ENCODE measurements at places on chromosomes 7 and 10.

GRCh38 chr10:93580828-93581227, 14.4 kb downstream of the FFAR4 start:
- no peak for DNase-seq

DNA sequence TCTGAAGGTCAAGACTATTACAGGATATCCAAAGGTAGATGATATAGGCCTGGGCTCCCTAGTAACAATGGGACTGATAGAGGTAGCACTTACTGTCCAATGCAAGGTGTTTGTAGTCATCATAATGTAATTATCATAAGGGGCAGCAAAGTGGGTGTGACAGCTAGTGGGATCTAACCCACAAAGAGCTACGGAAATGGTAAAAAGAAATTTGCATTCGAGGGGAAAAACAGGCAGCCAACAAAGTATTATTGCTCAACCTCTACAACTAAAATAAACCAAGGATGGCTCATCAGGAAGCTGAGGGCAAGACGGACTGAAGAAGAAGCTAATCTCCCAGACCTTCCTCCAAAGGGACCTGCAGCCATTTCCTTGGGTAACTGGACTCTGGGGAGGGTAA, 211.0 kb downstream of the WDR11 start:
- no peak for DNase-seq

DNA sequence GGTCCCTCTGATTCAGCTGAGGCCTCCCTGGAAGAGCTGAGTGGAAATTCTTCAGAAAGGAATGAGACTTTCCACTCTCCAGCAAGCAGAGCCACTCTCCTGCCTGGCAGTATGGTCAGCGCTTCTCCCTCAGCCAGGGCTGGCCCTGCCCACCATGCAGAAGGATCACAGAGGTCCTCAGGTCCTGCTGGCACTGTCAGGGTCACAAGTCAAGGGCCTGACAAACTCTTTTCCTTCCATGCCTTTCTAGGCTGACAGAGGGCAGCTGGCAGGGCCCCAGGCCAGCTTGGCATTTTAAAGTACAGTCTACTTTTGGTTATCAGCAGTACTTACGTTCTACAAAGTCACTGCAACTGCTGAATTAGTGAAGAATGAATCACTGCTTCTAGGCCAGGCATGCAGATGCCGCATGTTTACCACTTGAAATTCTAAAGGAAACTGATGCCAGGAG, 119.3 kb upstream of the FRMD4A start:
- no peak for DNase-seq

- no peak for DNase-seq
Measured at GRCh38 chr7:106050746-106051117, 61.4 kb downstream of the SYPL1 start.

All from hematopoietic multipotent progenitor cell treated with erythropoietin and hydrocortisone succinate and interleukin-3 and kit ligand, for 8 days (in vitro differentiated cells).